ENCODE measurements at places on chromosomes 16 and 17. TPM values are rescaled to one million over a fixed set of nuclear protein-coding genes. Genes with fewer than 3 reads are reported as not detected.

- DNase-seq = no peak
These were observed 368.1 kb downstream of the C16orf95 start for GRCh38 chr16:86949116-86949515.

DNA sequence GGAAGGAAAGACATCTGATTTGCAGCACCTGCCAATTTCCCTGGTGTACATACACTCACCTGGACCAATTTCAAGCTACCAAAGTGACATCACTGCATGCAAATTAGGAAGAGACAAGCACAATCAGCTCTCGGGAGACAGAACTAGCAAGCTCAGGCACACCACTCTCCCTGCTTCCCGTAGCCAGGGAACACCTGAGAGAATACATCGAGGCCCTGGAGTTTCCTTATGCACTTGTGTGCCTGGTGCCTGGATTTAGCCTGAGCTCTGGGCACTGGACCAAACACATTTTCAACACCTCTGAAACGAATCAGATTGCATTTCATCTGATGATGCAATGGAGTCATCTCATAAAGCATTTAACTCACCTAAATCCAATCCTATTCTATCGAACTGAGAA lies 110.5 kb downstream of the HS3ST2 start:
- no peak for DNase-seq

GRCh38 chr16:49181791-49182518 lies 99.7 kb downstream of the CBLN1 start:
- DNase-seq = no peak

CACNG5 gene
- total RNA-seq = not detected

NPIPB12 gene
- 25.6 TPM for total RNA-seq

- no peak for DNase-seq
These were observed 95.5 kb downstream of the CCT6B start for GRCh38 chr17:34865716-34866115.

TMC8 gene
- 75.1 TPM for total RNA-seq
